ENCODE measurements at places on chromosomes 6 and 20.

GRCh38 chr6:43093436-43094289, 17.5 kb downstream of the PTK7 start:
- peak; percentile 86 for DNase-seq

DNA sequence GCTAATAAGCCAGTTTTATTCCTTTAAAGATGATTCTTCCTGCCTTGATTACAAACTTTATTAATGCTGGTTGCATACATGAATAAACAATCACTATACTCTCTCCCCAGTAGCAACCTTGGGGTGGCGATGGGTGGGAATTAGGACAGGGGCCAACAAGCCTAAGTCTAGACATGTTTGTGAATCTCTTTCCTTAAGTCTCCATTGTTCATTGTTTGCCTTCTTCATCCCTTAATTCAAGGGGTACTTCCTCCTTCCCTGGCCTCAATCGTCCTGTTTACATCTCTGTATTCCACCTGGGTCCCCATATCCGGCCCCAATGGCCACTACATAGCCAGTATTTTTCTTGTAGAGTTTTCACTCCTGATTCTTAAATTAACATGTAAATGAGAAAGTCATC, 66.0 kb downstream of the ARHGAP18 start:
- DNase-seq = no peak

DNA sequence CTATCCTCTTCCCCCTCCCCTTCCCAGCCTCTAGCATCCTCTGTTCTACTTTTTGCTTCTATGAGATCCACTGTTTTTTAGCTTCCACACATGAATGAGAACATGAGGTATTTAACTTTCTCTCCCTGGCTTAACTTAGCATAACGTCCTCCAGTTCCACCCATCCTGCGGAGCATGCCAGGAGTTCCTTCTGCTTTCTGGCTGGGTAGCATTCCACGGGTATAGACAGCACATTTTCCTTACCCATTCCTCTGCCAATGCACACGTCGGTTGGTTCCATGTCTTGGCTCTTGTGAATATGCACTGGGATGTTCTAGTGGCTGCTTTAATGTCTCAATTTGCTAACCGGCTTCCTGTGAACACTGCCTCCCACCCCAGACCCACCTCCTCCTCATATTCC, 13.2 kb upstream of the CCR6 start:
- DNase-seq = no peak

GRCh38 chr6:21666201-21666691, 72.7 kb downstream of the SOX4 start:
- DNase-seq = no peak

DNA sequence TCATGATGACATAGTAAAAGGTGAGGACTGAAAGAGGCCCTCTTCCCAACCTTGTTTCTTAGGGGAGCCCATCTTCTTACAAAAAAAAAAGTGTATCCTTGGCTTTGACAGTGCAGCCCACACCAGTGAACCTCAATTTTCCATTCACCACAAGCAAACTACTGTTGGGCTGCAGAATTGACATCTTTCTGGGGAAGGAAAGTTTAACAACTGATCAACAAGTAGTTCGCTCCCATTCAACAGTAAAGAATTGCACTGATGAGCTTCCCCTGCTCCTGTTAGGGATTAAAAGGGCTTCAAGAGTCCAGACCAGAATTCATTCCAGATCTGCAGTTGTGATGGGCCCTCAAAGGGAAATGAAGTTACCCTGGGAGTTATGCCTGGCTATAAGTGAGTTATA, 13.9 kb upstream of the CLIC5 start:
- DNase-seq = no peak

GRCh38 chr6:108564178-108564577, 3.5 kb downstream of the FOXO3 start:
- peak; percentile 98 for DNase-seq

DNA sequence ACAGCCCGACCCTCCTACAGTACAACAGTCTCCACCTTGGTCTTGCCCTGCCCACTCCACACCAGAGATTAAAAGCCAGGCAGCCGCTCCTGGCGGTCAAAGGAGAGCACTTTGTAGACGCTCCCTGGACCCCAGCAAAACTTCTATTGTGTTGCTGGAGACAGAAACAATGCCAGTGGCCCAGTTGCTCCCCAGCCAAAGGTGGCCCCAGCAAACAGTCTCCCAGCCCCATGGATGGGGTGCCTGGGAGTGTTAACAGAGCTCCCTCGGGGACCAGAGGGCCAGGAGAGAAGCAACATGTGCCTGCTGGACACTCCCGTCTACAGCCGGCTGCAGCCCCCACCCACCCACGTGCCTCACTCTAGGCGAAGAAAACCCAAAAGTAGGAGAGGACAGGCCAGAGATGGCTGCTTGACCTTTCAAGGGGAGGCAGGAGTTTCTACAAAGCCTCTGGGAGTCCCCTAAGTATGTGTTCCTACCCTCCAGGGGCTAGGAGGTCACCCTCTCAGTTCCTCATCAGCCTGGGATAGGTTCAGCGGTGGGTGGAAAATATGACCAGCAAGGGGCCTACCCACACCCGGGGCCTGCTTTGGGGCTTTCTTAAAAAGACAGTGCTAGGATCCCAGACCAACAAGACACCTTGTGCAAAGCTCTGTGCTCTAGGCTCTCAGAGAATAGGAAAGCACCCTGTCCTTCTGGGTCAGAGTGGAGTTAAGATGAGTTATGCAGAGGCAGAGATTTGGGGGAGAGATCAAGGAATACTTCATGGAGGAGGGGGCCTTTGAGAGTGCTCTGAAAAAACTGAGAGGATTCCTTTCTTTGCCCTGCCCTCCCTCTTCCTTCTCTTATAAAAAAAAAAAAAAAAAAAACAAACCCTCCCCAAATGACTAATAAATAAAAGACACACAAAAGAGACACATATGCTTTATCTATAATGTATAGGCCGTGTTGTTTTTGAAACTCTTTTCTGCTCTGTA, 19.0 kb upstream of the PREX1 start:
- DNase-seq = no peak

Data from HCEC 1CT (cell line).